ENCODE measurements at places on chromosomes 6 and 20.
A peak's percentile ranks its signal among the peaks of the same experiment; 100 is the strongest.

DNA sequence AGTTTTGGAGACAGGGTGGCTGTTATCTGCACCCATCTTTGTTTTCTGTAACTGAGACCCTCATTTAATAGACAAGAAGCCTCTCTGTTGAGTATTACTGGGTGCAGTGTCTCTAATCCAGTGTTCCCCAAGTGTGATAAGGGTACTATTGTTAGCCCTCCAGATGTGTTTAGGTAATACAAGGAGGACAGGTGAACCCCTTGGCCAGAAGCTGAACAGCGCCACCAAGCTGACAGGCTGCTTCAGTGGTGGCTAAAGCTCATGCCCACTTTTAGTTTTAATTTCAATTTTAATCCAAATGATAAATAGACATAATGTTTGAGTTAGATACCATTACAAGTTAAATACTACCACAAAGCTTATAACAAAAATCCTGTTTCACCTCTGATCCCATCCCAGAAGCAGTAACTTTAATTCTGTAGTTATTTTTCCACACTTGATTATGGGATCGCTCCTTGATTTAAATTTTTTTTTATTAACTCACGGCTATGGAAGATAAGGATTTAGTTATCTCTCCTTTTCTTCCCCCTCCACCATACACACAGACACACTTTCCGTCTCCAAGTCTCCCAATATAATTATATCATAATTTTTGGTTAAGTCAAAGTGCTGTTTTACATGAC, 8.4 kb upstream of the STK35 start:
- DNase-seq, result peak; percentile 23

- no peak for DNase-seq
These were observed 5.6 kb upstream of the MAN1A1 start for GRCh38 chr6:119355157-119355556.

DNA sequence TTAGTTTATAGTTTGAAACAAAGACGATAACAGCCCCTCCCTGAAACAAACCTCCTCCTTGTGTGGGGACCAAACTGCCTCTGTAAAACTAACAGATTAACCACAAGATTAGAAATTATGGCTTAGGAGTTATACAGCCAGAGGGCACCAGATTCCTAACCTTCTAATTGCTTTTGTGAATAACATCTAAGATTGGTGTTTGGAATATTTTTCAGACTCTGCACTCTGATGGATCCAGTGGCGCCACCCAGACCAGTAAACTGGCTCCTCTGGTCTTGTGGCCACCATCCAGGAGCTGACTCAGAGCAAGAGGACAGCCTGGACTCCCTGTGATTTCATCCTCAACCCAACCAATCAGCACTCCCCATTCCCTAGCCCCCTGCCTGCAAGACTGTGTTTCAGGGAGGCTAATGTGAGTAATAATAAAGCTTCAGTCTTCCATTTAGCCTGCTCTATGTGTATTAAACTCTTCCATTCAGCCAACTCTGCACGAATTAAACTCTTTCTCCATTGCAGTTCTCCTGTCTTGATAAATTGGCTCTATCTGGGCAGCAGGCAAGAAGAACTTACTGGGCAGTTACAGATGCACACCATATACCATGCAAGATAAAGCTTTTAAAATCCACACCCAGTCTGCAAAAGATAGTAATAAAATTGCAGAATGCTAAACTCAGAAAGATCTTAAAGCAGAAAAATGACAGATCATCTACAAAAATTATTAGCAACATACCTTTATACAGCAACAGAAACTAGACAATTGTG, 58.5 kb upstream of the SLC22A16 start:
- DNase-seq, result no peak

DNA sequence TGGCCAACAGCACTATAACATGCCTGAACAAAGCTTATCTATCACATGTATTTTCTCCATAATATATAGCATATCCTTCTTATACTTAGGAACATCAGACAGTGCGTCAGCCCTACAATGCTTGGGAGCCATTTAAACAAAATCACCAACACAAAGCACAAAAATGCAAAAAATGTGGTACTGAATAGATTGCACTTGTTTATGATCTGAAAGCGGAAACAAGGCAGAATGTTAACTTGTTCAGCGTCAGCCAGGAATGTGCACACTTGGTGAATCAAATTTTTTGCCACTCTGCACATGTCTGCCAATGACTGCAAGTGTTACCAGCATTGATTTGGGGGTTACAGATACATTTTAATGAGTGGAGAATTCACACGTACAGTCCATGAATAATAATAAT, 14.8 kb downstream of the SLC35A1 start:
- DNase-seq, result no peak

DNA sequence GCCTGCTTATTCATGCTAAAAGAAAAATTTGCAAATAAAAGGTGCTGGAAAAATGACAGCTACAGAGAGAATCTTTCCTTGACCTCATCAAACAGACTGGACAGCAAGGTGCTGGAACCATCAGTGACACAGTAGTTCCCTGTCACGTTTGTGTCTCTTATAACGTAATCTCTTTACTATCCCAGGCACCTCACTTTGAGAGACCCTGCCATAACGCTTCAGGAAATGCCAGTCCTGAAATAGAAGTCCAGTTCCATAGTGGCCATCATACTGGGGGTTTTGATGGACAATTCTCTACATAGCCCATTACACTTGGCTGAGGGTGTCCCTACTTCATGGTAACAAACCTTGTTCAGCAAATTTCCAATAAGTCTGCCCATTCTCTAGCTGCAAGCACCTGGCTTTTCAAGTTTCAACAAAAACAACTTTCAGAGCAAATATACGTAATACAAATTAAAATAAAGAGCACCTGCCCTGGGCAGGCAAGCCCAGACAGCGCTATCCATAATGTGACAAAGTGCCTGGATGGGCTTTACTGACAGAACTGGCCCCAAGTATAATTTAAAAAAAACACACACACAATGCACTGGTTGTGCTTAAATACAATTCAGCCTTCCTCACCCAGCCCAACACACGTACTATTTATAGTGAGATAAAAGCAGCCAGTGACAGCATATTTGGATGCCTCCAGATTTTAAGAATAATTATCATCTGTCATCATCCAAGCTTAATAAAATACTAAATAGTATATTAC, 38.7 kb downstream of the CNKSR3 start:
- no peak for DNase-seq

- no peak for DNase-seq
These were observed 23.5 kb upstream of the NUP153 start for GRCh38 chr6:17730078-17730704.

GRCh38 chr20:56953048-56953586, 313.3 kb downstream of the BMP7 start:
- no peak for DNase-seq

GRCh38 chr6:156231026-156231765, 546.0 kb upstream of the ARID1B start:
- DNase-seq, result no peak

- DNase-seq, result no peak
These were observed 125.7 kb downstream of the CRYBG1 start for GRCh38 chr6:106486236-106486635.

Measured in nephron progenitor cell (in vitro differentiated cells).